ENCODE measurements at places on chromosomes 13 and 19. TPM values are rescaled to one million over a fixed set of nuclear protein-coding genes. Genes with fewer than 3 reads are reported as not detected.
A peak's percentile ranks its signal among the peaks of the same experiment; 100 is the strongest.

Gene RHPN2
- 21.3 TPM for polyA plus RNA-seq

Gene MIR17HG
- 3.9 TPM for polyA plus RNA-seq

Gene ZNF729
- polyA plus RNA-seq = 1.9 TPM

Gene RFXAP
- polyA plus RNA-seq = 12.1 TPM

GRCh38 chr13:60435762-60436374 is 38.8 kb downstream of the TDRD3 start:
- no peak for DNase-seq

- DNase-seq = peak; percentile 70
These were observed 564 bp downstream of the SPART start for GRCh38 chr13:36345438-36346221.

DNA sequence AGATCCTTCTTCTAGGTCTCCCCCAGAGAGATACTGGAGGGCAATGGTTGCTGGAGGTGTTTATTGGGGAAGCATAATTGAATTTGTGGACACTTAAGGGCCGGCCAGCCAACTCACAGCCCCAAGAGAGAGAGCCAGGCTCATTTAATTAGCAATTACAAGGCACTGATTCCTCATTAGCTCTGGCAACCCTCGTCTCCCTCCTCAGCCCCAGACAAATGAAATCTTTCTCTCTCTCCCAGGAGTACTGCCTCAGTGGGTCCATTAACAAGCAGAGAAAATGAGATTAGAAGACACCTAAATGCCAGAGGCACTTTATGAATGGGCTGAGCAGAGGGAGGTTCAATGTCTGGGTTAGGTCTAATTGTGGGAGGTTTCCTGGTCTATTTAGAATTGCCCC is 19.0 kb upstream of the FEM1A start:
- DNase-seq = no peak

- no peak for DNase-seq
These were observed 18.1 kb downstream of the DHRS12 start for GRCh38 chr13:51785712-51786424.

GRCh38 chr19:32823747-32824102 is 45.8 kb downstream of the SLC7A9 start:
- no peak for DNase-seq

- no peak for DNase-seq
These were observed 9.2 kb downstream of the CYP2B6 start for GRCh38 chr19:41000310-41000737.

- no peak for DNase-seq
These were observed 2023.3 kb upstream of the PCDH20 start for GRCh38 chr13:63438951-63439350.

- no peak for DNase-seq
These were observed 8.8 kb downstream of the GPC6 start for GRCh38 chr13:93235258-93236015.

DNA sequence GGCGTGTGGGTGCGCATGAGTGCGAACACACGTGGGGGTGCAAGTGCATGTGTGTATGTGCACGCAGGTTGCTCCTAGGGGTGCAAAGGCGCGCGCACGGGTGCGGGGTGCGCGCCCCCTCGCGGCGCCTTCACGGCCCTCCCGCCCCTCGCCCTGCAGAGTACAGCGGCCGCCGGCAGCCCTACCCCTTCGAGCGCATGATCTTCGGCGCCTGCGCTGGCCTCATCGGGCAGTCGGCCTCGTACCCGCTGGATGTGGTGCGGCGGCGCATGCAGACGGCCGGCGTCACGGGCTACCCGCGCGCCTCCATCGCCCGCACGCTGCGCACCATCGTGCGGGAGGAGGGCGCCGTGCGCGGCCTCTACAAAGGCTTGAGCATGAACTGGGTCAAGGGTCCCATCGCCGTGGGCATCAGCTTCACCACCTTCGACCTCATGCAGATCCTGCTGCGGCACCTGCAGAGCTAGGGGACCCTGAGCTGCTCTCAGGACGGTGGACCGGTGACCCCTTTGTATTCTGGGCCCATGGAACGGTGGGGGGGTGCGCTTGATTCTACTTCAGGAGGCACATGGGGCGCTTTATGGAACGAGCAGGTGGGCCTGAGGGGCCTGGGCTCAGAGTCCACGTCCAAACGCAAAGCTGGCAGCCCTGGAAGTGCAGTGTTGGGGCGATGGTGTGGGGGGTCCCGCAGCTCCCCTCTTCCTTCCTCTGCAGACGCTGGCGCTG is 27.7 kb downstream of the TMEM161A start:
- no peak for DNase-seq

GRCh38 chr19:3968556-3969434 is 2.1 kb downstream of the DAPK3 start:
- peak; percentile 75 for DNase-seq

DNA sequence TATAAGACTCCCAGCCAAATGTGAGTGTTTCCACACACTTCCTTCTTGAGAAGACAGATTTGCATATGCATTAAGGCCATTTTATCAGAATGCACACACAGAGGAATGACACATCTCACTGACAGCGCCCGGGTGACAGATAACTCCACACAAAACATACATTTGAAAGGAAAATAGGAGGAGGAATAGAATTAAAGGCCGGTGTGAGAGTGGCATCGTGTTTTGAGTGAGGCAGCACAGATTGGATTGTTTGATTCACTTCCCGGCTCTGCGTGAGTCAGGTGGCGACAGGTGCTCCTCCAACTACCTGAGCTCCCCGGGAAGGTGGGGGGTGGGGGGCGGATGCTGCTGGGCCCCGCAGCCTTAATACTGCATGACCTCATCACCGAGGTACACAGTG is 429.0 kb downstream of the TSHZ3 start:
- DNase-seq = no peak

GRCh38 chr13:62210951-62211350 is 795.3 kb upstream of the PCDH20 start:
- no peak for DNase-seq

DNA sequence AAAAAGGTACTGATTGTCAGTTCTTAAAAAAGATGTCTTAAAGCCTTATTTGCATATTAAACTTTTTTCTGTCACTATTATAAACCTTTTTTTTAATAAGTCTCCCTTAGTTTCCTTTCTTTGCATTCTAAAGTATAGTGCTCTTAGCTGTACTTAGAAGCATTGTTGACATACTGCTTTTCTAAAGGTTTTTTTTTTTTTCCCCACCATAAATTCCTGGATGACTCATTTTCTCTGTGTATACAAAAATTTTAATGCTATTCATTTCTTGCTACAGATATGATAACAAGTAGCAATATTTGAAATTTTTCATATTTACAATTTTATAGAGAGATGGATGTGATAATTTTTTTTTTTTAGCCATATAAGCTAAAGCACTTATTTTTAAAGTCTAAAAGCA is 43.5 kb downstream of the METTL21C start:
- DNase-seq = no peak

- no peak for DNase-seq
These were observed 62.8 kb upstream of the CEACAM8 start for GRCh38 chr19:42657556-42657955.

- no peak for DNase-seq
These were observed 20.6 kb upstream of the SERPINE3 start for GRCh38 chr13:51318876-51319275.

GRCh38 chr13:31461923-31462322 is 262.1 kb downstream of the B3GLCT start:
- DNase-seq = no peak

Data from right renal cortex interstitium (tissue), 3 donors.